Tibial nerve (tissue), 4 donors: ENCODE measurements at places on chromosomes 1 and 21. TPM values are rescaled to one million over a fixed set of nuclear protein-coding genes. Genes with fewer than 3 reads are reported as not detected.

The ADORA3 gene
- total RNA-seq = 5.3 TPM

The LCE2C gene
- not detected for total RNA-seq

The SHISA4 gene
- 65.3 TPM for total RNA-seq

The ATP6V1G3 gene
- total RNA-seq = not detected

The CORT gene
- not detected for total RNA-seq

The RIMKLA gene
- total RNA-seq = 2.2 TPM

GRCh38 chr1:81155131-81155530, 645.6 kb upstream of the ADGRL2 start:
- no peak for DNase-seq

- no peak for DNase-seq
Measured at GRCh38 chr1:102097451-102097850, 100.7 kb upstream of the OLFM3 start.

DNA sequence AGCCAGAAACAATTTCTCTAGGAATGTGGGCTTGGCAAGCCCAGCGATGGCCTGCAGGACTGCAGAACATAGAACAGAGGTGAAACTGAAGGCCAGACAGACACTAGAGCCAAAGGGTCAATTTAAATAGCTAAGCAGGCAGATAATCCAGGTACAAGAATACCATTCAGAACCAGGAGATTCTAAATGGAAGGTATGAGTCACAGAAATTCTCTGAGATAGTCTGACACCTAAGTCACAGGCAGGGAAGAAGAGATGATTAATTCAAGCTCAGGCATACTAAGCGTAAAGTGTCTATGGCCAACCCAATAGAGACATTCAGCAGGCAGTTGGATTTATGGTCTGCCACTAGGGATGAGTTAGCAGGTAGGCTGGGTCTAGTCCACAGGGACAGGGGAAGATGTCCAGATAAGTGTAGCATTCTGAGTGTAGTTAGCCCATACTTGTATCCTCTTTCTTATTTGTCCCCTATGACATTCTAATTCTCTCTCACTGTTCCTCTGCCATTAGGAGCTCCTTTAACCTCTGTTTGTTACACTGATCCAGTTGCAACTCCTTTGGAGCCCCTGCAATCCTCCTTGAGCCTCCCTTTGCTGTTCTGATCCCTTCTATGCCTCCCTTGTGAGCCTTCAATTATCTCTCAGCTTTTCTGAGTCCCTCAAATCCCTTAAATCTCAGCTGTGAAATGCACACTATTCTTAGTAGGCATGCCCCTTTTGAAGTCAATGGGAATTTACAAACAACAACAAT, 383.8 kb downstream of the LMO4 start:
- DNase-seq = no peak

- no peak for DNase-seq
Measured at GRCh38 chr1:117275055-117275454, 64.3 kb upstream of the VTCN1 start.

DNA sequence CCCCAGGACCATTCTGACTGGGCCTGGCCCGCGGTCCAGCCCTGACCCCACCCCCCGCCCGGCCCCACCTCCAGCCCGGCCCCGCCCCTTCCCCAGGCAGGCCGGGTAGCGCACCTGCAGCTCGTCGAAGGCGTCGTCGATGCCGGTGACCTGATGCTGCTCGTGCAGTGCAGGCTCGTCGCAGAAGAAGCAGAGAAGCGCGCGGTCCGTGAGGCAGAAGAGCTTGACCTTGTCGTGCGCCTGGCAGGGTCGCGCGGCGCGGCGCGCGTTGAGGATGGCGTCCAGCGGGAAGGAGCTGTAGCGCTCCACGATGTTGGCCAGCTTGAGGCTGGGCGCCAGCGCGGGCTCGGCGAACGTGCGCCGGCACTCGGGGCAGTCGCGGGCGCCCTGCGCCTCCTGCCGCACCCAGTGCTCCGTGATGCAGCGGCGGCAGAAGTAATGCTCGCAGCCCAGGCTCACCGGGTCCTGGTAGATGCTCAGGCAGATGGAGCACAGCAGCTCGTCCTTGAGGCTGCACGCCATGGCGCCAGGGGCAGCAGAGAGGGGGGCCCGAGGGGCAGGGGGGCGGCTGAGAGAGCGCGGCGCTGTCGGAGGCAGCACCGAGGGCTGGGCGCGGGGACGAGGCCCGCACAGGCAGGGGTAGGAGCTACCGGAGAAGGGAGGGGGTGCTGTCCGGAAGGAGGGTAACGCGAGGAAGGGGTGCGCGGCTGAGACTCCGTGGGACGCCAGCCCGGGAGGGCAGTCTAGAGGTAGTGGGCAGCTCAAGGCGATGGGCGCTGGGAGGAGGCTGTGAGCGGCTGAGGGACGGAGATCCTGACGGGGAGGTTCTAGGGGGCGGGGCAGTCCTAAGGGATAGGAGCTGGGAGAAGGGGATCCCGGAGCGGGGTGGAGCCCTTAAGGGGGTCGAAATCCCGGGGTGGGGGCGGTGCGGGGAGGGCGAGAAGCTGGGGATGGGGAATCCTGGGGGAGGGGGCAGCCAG, 642 bp downstream of the TRIM62 start:
- no peak for DNase-seq

DNA sequence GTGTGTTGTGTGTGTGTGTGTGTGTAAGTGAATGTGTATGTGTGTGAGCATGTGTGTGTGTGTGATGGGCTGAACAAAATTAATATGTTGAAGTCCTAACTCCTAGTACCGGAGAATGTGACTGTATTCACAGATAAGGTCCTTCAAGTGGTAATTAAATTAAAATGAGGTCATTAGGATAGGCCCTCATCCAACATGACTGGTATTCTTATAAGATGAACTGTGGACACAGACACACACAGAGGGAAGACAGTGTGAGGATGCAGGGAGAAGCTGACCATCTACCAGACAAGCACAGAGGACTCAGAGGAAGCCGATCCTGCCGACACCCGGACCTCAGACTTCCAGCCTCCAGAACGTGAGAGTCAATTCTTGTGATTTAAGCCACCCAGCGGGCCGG, 91.2 kb upstream of the PGBD5 start:
- DNase-seq = no peak

- no peak for DNase-seq
Measured at GRCh38 chr1:223535319-223535718, 130.2 kb downstream of the CAPN8 start.

DNA sequence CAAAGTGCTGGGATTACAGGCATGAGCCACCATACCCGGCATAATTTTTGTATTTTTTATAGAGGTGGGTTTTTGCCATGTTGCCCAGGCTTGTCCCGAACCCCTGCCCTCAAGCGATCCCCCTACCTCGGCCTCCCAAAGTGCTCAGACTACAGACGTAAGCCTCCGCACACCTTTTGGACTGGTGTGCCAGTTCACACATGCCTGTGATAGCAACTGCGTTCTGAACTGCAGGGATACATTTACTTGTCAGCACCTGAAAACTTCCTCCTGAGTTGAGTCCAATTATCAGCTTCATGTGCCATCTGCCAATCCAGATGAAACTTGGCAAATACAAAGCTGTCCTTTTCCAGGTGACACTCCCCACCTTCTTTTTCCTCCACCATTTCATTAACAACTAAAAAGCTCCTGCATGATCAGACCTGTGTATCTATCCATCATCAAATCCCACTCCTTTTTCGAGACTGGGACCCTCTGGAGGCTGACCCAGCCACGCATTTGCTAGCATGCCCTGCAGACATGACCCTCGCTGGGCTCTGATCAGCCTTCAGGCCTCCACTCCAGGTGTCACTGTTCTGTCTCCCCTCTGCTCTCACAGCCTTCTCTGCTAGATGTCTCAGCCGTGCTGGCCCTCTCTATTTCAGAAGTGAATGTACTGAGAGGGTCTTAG, 2.1 kb upstream of the DEGS1 start:
- DNase-seq = no peak

- no peak for DNase-seq
Measured at GRCh38 chr21:29074783-29075182, 1.3 kb upstream of the CCT8 start.

DNA sequence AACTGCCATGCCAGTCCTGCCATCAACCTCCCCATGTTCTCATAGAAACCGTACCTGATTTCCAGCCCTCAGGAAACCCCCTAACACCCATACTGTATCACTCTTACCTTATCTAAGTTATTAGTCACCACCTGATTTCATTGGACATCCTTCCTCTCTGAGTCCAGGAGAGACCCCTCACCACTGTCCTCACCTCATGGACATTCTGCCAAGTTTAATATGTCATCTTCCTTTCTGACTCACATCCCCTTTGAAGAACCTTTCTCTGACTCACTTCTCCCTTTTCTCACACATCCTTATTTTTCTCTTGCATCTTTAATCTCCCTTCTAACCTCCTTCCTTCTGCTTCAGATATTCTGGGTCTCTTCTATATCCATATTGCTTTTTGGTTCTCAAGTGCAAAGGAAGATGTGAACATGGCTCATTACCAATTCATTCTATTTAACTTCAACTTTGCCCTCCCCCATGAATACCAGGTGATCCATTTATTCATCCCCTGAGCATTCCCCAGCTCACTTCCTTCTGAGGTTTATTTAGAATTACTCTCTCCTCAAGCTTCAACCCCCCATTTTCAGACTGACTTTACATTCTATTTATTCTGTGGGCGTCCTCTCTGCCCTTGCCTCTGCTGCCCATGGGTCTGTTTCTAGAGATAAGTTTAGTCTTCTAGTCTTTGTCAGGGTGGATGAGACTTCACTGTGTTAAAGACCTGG, 206.8 kb upstream of the ESRRG start:
- no peak for DNase-seq

DNA sequence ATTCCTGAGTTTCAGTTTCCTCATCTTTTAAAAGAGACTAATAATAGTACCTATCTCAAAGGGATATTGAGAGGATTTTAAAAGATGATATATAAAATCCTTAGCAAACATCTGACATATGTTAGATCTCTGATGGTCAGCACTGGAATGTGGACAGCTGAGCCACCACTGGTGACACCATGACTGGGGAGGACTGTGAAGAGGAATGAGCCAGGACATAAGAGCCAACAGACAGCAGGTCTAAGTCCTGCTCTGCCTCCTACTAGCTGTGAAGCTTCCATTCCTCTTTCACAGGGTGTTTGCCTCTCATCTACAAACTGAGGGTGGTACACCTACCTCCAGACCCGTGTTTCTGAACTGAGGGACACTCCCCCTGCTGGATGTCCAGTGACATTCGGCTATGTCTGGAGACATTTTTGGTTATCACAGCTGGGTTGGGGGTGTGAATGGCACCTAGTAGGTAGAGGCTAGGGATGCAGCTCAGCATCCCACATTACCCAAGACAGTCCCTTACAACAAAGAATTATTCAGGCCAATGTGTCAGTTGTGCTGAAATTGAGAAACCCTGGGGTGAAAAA, 109.1 kb upstream of the OLIG2 start:
- DNase-seq = no peak

GRCh38 chr1:55480029-55480795, 265.0 kb upstream of the USP24 start:
- no peak for DNase-seq

DNA sequence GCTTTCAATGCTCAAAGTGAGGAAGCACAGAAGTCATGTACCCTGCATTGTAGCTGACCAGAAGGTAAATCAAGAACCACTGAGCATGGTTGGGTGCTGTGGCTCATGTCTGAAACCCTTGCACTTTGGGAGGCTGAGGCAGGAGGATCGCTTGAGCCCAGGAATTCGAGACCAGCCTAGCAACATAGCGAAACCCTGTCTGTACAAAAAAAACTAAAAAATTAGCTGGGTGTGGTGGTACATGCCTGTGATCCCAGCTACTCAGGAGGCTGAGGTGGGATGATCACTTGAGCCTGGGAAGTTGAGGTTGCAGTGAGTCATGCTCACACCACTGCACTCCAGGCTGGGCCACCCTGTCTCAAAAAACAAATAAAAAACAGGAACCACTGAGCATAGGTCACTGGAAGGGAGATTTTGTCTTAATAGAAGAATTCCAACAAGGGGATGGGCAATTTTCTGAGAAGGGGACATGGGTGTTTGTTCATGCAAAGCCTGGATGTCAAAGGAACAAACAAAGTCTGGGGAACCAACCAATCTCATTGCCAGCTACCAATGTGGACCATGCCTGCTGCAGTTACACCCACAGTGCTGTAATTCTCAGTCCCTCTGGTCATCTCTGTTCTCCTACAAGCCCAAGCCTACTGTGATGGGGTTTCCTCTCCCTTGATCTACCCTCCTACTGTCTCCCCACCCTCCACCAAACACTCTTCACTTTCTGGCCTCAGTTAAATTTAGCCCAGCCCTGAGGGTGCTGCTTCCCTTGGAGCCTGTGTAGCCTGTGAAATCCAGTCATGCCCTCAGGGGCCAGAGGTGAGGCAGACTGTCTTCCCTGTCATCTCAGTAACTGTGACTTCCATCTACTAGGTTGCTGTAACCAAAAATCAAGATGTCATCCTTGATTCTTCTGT, 47.9 kb downstream of the ELF3 start:
- DNase-seq = no peak

DNA sequence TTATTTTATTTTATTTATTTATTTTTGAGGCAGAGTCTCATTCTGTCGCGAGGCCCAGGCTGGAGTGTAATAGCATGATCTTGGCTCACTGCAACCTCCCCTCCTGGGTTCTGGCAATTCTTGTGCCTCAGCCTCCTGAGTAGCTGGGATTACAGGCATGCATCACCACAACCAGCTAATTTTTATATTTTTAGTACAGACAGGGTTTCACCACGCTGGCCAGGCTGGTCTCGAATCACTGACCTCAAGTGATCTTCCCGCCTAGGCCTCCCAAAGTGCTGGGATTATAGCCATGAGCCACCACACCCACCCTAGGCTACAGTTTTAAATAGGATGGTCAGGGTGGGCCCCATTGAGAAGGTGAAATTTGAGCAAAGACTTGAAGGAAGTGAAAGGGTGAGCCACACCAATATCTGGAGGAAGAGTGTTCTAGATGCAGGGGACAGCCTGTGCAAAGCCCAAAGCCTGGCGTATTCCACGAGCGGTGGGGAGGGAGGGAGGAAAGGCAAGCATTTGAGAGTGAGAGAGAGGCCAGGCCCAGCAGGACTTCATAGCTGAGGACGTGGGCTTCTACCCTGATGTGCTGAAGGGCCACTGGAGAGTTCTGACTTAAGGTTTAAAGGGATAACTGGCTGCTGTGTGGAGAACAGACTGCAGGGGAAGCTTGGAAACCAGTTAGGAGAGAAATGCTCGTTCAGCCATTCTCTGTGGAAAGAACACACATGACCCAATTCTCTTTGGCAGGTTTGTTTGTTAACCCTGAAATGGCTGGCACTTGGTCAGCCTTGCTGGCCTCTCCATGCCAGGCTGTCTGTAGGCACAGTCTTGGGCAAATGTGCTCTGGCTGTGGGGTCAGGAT, 62.6 kb upstream of the FAM20B start:
- DNase-seq = no peak

GRCh38 chr1:43147625-43148327, 24.3 kb downstream of the EBNA1BP2 start:
- no peak for DNase-seq

GRCh38 chr1:6347641-6348487, 45.7 kb downstream of the ACOT7 start:
- no peak for DNase-seq

GRCh38 chr1:202304375-202304774, 37.4 kb downstream of the UBE2T start:
- no peak for DNase-seq
